ENCODE measurements at places on chromosomes 5 and 9.

GRCh38 chr5:65482736-65483545 is 1.2 kb upstream of the ADAMTS6 start:
- DNase-seq: no peak

GRCh38 chr9:130117816-130118632 is 54.2 kb upstream of the NCS1 start:
- no peak for DNase-seq

GRCh38 chr5:173645890-173646574 is 29.6 kb upstream of the BOD1 start:
- DNase-seq: no peak

GRCh38 chr9:130201399-130201873 is 29.2 kb downstream of the NCS1 start:
- DNase-seq: no peak

GRCh38 chr5:119269061-119269944 is 86.5 kb upstream of the TNFAIP8 start:
- no peak for DNase-seq

- no peak for DNase-seq
These were observed 109.5 kb downstream of the PALM2AKAP2 start for GRCh38 chr9:109889456-109889855.

DNA sequence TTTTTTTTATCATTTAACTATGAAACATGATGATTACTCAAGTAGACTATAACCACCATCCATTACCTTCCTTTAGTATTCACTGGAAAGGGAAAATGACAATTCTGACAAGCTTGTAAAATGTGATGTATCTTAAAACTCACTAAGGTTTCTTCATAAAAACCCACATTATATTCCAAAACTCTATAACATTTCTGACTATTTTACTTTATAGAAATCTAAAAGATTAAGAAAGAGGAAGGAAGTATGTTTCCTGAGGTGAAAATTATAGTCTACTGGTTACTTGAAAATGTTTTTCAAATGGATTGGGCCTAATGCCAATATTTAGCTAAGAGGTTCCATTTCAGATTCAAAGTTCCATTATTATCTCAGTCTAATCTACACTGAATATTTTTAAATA is 1982.2 kb upstream of the C9orf72 start:
- DNase-seq: no peak

DNA sequence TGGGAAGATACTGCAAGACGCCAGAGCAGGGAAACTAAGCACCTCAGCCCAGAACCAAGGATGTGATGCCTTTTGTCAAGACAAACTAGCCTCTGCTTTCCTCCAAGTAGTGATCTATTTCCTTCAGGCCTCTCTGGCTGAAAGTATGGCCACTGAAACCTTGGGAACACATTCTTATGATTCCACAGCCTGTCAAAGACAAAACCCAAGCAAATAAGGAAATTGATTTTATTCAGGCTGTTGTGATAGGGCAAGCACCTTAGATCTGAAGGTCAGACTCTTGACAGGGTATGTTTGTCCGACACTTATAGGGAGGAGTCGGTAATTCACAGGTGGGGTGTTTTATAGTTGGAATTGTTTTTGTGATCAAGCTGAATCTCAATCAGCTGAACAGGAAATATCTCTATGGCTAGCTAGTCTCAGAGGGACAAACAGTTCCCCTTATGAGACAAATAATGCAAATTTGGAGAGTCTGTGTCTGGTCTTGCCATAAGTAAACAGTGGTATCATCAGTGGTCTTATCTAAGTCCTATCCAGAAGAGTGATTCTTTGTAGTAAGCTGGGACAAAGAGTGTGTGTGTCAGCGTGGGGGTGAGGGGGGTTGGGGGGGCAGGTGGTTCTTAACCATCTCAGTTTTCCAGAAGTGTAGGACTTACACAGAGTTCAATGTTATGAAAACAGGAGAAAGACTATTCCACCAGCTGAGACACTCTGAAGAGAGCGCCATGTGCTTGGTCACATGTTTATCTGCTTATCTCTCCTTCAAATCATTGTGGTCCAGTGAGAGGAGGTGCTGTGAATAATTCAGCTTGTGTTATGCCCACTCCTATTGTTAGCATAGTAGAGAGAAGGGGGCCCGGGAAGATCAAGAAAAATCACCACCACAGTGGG is 6.7 kb upstream of the ZCCHC10 start:
- DNase-seq: no peak

- no peak for DNase-seq
These were observed 1231.1 kb upstream of the NUDT12 start for GRCh38 chr5:104793755-104794080.
